ENCODE measurements at places on chromosomes 4 and X. TPM values are rescaled to one million over a fixed set of nuclear protein-coding genes. Genes with fewer than 3 reads are reported as not detected.

The GAGE12F gene
- not detected for total RNA-seq

The CC2D2A gene
- total RNA-seq: 12.4 TPM

The FGF13 gene
- total RNA-seq: not detected

The MCUB gene
- total RNA-seq: 18.1 TPM

The AFF2 gene
- not detected for total RNA-seq

The IL1RAPL1 gene
- not detected for total RNA-seq

The AP1AR gene
- 9.8 TPM for total RNA-seq

Data from A549 treated with Mapracorat at 1 μM for 4 hours (cell line).